ENCODE measurements at places on chromosomes 4 and X.

- no peak for DNase-seq
These were observed 62.7 kb upstream of the USP9X start for GRCh38 chrX:41022566-41022965.

DNA sequence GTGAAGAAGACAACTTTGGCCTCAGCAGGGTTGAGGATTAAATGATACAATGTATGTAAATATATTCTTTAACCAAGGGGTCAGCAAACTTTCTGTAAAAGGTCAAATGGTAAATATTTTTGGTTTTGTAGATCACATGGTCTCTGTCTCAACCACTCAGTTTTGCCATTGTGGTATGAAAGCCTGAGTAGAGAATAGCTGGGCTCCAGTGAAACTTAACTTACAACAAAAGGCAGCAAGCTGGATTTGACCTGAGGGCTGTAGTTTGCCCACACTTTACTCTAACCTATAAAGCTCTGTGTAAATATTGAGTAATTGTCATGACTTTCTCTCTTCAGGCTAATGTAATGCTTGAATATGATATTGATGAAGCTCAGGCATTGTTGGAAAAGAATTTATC is 19.6 kb downstream of the VBP1 start:
- DNase-seq, result no peak

- DNase-seq, result peak; percentile 53
These were observed 8.7 kb downstream of the SMIM10 start for GRCh38 chrX:134999469-134999868.

- DNase-seq, result no peak
These were observed 84.5 kb downstream of the FAM53A start for GRCh38 chr4:1599491-1600210.

DNA sequence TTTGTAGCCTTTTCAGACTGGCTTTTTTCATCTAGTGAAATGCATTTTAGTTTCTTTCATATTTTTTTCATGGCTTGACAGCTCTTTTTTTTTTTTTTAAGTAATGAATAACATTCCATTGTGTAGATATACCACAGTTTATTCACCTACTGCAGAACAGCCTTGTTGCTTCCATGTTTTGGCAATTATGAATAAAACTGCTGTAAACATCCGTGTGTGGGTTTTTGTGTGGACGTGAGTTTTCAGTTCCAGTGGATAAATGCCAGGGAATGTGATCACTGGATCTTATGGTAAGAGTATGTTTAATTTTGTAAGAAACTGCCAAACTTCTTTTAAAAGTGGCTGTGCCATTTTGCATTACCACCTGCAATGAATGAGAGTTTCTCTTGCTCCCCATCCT is 160.8 kb downstream of the SOWAHB start:
- DNase-seq, result no peak

DNA sequence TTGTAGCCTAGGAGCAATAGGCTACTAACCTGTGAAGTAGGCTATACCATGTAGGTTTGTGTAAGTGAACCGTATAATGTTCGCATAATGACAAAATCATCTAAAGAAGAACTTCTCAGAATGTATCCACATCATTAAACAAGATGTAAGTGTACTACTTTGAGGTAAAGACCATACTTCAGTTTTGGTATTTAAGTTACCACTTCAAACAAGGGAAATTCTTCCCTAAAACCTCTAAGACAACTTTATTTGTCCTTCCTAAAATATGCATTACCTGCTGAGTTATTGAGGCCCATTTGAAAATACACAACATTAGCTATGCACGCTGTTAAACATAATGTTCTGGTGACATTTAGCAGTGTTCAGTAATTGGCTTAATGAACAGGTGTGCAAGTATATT is 182.7 kb downstream of the RPA4 start:
- DNase-seq, result no peak

Measured in AG08396 (cell line).